Activated naive CD8-positive, alpha-beta T cell treated with anti-CD3 and anti-CD28 coated beads, Interleukin-2, amount 10 ng/mL, durations not matched to agents 7 days and 5 days (primary cell): ENCODE measurements at places on chromosomes 7 and 10. TPM values are rescaled to one million over a fixed set of nuclear protein-coding genes. Genes with fewer than 3 reads are reported as not detected.

The TLL2 gene
- not detected for total RNA-seq

DNA sequence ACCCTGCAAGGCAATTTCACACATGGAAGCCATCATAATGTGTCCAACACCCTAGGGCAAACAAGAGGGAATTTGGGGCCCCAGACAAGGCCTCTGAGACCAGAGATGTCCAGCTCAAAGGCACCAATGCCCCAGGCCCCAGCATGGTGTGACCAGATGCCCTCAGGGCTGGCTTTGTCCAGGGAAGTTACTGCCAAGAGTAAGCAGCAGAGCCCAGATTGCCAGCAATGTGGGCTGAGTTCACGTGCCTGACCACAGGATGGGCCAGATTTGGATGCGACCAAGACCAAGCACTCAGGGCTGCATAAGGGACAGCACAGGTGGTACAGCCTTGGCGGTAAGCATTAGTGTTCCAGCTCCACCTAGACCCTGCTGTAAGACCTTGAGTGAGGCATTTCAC, 12.7 kb downstream of the MYOF start:
- no peak for DNase-seq

DNA sequence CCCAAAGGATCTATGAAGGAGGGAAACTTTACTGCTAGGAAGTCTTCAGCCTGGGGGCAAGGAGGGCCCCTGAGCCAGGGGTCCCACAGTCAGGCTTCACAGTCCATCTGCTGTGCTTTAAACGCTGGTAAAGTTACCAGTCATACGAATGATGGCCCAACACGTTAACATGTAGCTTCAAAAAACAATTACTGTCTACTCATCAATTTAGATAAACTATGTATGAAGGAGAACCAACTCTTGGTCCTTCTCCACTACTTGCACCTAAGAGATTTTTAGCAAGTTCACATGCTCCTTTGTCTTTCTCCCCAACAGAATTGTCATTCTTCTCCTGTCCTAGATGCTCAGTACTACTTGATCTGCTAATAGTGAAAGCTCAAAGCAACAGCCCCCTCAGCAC, 16.6 kb downstream of the JCAD start:
- no peak for DNase-seq

DNA sequence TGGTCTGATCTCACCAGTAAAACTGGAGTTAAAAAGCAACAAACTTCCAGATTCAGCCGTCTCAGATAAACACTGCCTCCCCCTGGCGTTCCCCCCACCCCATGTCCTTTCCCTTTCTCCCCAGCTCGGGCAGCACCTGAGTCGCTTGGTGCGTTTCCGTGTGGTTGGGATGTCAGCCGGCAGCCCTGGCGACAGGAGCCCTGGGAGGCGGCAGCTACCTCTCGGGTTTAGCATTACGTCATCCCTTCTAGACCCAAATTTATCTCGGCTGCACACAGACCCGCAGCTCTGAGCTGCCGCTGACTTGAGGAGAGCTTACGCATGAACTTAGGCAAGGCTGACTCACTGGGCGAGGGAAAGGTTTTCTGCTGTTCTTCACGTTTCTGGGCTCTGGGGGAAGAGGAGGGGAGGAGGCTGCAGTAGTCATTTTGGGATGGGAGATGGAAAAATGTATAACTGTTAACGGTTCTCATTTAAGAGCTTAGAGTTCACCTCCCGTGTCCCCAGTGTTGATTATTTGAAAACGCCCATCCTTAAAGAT, 14.4 kb downstream of the MXI1 start:
- DNase-seq, result peak; percentile 65
